ENCODE measurements at places on chromosomes 12 and 14.

GRCh38 chr14:61197416-61197815 lies 83.7 kb downstream of the TMEM30B start:
- no peak for DNase-seq

- no peak for DNase-seq
Observed at GRCh38 chr14:96037891-96038557, 1.1 kb upstream of the C14orf132 start.

GRCh38 chr12:46835785-46836184 lies 10.0 kb upstream of the SLC38A4 start:
- no peak for DNase-seq

- DNase-seq: no peak
Observed at GRCh38 chr12:57416039-57416996, 14.5 kb downstream of the R3HDM2 start.

DNA sequence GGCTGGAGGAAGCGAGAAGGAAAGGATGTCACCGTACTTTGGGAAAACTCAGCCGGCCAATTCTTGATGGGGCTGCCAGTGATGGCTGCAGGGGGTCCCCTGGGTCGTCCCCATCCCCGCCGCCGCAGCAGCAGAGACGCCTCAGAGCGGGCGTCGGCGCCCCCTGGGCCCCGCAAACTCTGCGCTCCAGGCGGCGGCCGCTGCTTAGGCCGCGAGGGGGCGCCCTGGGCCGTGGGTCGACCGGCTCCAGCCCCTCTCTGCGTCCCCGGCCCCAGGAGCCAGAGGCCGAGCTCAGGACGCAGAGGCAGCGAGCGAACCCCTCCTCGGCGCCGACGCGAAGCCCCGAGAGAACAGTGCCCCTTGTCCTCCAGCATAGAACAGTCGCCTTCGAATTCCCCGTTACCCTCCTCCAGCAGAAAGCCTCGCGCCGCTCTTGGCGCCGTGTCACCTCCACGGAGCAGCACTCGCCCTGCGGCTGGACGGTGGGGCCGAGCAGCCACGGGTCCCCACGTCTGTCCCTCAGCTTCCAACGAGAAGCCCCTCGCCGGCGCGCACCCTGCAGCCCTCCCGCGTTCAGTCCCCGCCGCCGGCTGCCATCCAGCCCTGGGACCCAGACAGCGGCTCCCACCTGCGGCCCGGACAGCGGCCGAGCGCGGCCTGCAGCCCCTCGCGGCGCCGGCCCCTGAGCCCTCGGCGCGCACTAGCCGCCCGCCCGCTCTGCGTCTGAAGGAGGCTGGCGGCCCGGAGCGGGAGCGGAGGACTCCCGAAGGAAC lies 106.6 kb downstream of the PRICKLE1 start:
- peak; percentile 12 for DNase-seq

GRCh38 chr14:22262881-22263280 lies 326.1 kb downstream of the DAD1 start:
- no peak for DNase-seq

- no peak for DNase-seq
Observed at GRCh38 chr14:30883508-30884294, 9.3 kb downstream of the COCH start.

DNA sequence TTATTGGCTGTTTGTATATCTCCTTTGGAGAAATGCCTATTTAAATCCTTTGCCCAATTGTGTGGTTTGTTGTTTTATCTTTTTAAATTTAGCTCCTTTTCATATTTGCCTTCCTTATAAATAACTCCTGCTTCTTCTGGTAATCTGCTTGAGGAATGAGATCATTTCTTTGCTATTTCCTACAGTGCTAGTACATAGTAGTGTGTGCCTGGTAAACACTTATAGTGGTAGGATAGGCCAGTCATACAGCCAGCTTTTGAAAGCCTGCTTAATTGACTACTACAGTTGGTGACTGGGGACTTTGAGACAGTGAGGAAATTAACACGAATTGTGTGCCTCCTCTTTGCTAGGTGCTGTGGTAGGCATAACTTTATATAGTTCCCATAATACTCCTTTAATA lies 68.7 kb downstream of the BORCS5 start:
- no peak for DNase-seq

- DNase-seq: peak; percentile 20
Observed at GRCh38 chr12:51590347-51591015, 552 bp upstream of the SCN8A start.

- no peak for DNase-seq
Observed at GRCh38 chr14:59707778-59708561, 131.4 kb upstream of the CCDC175 start.

All from SW 1271 (cell line).